ENCODE measurements at places on chromosomes 1 and 21.

- peak; percentile 94 for DNase-seq
Observed at GRCh38 chr1:61337981-61338848, 255.9 kb downstream of the NFIA start.

DNA sequence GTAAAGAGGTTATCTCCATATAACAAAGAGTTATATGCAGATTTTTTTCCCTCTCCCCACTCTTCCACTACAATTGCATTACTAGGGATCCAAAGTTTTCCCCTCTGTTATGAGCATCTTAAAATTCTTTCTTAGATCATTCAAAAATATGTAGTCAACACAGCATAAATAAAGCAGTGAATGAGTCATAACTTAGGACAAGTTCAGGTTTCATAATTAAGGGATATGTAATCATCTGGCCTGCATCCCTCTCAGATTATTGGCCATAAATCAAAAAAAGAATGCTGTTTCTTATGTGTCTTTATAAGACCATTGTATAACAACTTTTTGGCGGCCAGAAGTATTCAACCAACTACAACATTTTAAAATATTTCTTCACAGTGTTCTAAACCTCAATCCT lies 1526.1 kb downstream of the KCNT2 start:
- peak; percentile 12 for DNase-seq

DNA sequence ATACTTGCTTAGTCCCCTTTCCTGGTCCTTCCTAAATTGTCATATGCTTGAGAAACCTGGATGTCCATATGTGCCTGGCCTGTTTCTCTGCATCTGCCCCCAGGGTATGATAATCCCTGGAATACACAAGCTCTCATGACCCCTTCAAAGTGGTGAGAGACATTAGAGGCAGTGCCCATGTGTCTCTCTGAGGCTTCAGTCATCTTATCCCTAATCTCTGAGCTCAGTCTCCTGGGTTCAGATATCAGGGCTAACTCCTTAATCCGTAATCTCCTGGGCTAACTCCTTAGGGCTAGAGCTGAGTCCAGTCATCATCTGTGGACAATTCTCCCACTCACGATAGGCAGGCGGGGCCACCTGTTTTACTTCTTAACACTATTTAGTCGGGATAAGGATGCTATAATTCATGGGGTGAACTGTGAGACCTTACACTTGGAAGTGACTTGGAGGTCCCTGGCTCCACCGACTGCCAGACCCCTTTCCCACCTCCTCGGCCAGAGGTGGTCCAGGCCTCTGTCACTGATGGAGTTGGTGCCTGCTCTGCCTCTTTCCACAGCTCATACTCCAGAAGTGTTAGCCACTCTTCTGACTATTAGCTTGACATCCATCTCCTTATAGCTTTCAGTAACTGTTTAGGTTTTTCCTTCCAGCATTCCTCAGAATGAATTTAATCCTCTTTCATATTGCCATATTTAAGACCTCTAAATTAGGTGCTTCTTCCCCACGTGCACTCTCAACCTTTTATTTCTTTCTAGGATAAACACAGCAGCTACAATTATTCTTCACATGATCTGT lies 22.7 kb downstream of the CCN1 start:
- DNase-seq = no peak

GRCh38 chr1:165484532-165484931 lies 39.6 kb upstream of the RXRG start:
- no peak for DNase-seq

- DNase-seq = no peak
Observed at GRCh38 chr1:218982482-218982881, 191.2 kb upstream of the LYPLAL1 start.

- no peak for DNase-seq
Observed at GRCh38 chr1:203539831-203540546, 46.0 kb downstream of the OPTC start.

GRCh38 chr1:29521811-29522580 lies 285.7 kb downstream of the PTPRU start:
- DNase-seq = no peak

GRCh38 chr1:147172168-147173016 lies at the start of gene PRKAB2:
Gene PRKAB2, minus strand, starts transcription at chr1:147172470. Its CDS starts 326 bp downstream, at chr1:147172144.
- peak; percentile 95 for DNase-seq

GRCh38 chr1:117928881-117929342 lies 509 bp downstream of the GDAP2 start:
- peak; percentile 55 for DNase-seq

DNA sequence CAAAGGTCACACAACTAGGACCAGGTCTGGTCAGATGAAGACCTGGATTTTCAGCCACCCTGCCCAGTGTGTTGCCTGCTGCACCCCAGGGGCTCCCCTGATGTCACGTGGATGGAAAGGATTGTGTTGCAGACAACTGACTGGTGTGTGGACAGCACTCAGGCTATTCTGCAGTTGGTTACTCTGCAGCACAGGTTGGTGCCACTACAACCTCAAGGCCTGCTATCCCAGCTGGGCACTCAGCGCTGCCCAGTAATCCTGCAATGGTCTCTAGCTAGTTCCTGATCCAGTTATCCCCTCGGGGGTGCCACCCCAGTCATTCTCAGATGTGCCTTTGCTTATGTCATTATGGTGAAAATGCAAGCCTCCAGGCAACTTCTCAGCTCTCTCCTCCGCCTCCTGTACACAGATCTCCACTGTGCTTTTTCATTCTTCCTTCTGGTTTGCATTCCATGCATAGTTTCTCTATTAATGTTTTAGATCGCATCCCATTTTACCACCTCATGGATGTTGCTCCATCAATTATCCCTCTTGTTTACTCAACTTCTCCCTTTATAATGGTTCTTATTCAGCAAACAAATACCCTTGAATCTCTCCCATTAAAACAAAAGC lies 503.2 kb upstream of the CAMK1G start:
- DNase-seq = peak; percentile 28

DNA sequence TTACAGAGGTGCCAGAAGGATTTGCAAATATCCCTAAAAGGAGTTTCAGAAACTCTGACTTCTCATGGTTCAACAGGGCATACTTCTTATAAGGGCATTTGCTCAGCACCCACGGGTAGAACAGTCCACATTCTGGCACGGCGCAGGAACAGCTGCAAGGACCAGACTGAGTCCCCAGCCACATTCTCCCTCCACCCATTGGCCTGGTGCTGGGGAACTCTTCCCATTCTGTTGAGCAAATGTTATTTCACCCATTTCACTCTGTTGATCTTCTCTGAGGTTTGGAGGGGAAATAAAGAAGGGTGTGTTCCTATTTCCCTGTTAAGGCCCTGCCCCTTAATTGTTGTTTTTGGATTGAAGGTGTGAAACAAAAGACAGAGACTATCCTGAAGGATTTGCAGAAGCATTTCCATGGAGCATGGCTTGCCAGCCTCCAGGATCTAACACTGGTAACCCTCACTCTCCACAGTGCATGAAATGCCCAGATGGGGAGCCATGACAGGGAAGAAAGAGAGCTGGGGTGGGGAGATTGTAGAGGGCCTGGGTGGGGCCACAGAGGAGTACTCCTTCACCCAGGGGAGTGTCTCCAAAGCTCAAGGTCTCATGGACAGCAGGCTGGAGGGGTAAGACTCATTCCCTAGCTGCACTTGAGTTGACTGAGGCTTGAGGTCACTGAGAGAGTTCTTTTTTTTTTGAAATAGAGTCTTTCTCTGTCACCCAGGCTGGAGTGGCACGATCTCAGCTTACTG lies 35.0 kb downstream of the INAVA start:
- DNase-seq = no peak

DNA sequence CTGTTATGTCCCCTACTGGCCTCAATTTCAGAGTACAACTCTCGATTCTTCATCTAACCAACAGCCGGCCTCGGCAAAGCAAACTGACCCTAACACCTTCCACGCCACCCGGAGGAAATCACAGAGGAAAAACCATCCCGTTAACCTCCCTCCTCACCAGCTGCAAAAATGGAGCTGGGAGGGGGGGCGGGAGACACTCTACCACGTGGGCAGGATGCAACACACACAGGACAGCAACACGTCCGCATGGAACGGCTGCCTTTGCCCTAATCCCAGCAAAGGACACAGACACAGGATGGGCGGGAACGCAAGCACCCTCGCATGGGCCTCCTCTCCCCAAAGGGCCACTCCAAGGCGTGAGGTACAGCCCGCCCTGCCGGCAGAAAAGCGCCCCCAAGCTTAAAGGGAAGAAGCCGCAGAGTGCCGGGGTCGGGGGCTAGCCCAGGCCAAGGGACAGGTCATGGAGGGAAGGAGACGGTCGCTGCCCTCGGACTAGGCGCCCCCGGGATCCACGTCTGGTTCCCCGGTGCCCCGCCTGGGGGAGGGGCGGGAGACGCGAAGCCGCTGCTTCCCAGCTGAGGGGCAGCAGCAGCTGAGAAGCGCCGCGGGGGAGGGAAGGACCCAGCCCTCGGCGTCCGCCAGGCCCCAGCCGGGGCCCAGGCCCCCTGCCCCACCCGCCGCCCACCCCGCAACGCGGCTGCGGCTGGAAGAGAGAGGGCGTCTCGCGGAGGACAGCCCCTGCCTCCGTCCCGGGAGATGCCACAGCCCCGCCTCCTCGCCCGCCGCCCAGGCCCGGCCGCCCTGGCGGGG lies 590 bp downstream of the FOXJ3 start:
- peak; percentile 70 for DNase-seq

DNA sequence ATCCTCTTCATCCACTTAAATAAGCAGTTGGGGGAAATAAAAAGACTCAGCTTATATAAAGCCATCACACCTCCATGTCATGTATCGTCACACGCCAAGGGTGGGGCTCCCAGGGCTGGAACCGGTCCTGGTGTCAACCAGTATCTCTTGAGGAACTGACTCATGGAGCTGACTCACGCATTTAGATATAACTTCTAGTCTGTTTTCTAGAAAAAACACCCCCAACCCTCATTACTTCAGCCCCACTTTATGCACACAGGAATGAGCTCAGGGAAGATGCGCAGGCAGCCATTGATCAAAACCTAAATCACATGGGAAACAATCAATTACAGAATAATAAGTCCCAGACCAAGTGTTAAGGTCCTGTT lies 6.9 kb upstream of the IL22RA1 start:
- DNase-seq = peak; percentile 88

DNA sequence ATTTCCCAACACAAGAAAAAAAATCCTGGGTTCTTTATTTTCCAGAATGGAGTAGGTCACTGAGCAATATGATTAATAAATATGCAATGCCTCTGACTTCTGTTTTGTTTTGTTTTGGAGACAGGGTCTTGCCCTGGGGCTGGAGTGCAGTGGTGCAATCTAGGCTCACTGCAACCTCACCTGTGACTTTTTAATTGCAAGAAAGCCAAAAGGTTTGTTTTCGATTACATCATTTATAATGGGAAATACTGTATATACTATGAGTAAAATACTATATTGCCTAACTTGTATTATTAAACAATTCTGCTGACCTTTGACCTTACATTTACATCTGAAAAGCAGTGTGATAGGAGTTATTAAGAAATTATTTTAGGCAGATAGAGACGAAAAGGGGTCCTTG lies 11.6 kb upstream of the CD46 start:
- DNase-seq = peak; percentile 40

DNA sequence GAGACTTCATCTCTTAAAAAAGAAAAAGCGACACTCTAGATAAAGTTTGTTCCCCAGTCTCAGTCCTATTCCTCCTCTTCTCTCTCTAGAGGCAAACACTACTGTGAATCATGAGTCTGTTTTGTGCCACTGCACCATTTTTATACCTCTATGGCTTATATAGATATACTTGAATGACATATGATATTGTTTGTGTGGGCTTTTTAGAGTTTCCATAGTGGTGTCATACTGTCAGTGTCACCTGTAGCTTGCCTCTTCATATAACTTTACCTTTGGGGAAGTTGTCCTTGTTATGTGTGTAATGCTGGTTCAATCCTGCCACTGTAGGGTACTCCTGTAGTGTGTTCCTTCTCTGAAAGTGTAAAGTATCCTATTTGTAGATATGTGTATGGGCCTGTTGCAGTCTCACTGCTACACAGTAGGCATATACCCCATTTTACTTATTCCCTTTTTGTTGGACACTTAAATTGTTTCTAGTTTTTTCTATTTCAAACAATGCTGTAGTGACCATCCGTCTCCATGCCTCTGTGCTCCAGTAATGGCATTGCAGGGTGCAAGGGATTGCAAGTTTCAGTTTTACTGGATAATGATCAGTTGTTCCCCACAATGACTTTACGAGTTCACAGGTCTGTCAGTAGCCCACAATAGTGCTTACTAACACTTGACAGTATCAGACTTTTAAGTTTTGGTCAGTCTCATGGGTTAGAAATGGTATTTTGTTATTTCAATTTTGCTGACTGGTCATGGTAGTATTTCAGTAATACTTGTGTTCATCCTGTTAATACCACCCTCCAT lies 2.7 kb downstream of the PRMT2 start:
- no peak for DNase-seq

DNA sequence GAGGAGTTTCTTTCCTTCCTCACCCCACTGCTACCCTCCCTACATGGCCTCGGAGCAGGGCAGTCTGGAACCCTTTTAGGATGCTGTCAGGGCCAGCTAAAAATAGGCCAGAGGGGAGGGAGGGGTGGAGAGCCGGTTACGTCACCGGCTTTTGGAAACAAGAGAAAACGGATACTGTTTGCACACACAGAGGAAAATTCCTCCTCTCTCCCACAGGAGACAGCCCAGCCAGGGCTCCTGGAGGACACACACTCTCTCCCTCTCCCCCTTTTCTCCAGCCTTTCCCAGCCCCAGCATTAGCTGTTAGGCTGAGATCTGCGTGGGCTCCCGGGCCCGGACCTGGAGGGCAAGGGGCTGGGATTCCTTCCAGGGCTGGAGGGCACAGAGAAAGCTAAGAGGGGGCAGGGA lies 20.0 kb upstream of the ALDH4A1 start:
- peak; percentile 58 for DNase-seq

DNA sequence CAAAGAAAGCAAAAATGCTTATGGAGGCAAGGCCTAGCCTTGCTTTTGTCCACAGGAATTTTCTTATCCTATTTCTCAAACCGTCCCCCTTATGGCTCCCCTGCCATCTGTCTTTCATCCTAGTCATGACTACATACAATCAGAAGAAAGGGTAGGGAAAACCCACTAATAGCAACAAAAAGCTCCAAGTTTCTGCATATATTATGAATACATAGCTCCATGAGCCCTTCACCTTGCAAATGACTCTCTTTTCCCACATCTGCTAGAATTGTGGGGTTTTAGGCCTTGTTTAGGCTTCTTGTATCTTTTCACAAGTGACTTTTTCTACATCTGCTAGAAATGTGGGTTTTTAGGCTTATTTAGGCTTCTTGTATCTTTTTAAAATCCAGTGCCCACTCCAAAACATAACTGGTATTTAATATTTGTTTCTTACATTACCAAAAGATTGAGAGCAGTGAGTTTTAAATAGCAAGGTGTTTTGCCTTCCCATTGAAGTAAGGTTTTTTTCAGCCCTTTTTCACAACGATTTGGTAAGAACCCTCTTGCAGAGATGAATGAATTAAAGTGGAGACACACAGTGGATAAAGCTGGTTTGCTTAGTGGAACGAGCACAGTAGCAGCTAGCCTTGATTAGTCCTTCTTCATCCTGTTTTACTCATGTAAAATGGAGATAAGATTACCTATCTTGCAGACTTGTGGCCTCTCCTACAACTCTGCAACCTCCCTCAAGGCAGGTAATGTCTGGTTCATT lies 4.4 kb downstream of the GADD45A start:
- DNase-seq = peak; percentile 84

DNA sequence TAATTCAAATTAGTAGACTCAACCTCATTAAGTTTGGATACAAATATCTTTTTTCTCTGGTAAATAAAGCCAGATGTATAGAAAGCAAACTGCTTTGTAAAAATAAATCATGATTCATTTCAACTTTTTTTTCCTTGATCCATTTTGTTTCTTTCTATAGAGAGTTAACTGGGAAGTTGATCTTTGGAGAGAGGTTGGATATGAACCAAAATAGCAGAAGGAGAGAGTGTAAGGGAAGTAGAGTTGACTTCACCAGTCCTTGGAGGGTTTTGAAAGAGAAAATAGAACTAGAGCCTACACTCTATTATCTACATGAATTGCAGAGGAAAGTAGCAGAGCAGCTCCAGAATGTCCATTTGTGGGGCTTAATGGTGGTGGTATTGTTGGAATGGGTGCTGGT lies 243.8 kb downstream of the ADGRL2 start:
- DNase-seq = no peak
